ENCODE measurements at places on chromosomes 2 and 18.

- DNase-seq: no peak
Measured at GRCh38 chr18:76927223-76927725, 104.9 kb downstream of the ZNF236 start.

DNA sequence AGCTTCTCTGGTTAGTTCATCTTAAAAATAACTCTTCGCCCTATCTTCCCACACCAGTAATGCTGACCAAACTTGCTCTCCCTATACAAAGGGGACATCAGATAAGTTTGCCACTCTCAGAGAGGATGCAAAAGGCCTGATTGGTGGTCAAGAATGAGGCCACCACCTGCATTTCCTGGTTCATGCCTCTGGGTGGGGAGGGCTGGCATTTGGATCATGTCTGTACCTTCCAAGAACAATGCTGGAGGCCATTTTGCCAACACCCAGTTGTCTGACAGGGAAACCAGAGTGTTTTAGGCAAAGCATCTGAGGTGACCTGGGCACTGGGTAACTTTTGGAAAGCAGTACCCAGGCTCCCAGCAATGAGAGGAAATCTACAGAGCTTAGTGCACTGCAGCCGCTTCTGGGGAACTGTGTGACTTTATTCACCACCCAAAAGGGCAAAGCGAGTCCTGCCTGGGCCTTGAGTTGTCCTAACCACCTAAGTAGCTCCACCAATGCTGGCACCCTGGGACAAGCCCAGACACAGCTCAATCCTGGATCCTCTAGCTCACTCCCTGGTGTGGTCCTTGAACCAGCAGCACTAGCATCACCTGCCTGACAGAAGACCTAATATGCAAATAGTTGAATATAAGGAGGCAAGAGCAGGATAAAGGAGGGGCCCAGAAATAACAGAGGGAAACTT is 35.1 kb downstream of the CAPN13 start:
- DNase-seq: no peak

GRCh38 chr18:55323051-55323994 is 264.7 kb downstream of the TCF4 start:
- no peak for DNase-seq

- DNase-seq: no peak
Measured at GRCh38 chr2:43008388-43008787, 216.0 kb upstream of the HAAO start.

- DNase-seq: no peak
Measured at GRCh38 chr2:36408198-36408703, 52.7 kb downstream of the CRIM1 start.

- DNase-seq: no peak
Measured at GRCh38 chr2:30931841-30932407, 124.7 kb upstream of the CAPN13 start.

All from amniotic stem cell (primary cell).